CD4-positive, alpha-beta memory T cell (primary cell): ENCODE measurements at places on chromosomes 3 and 15. TPM values are rescaled to one million over a fixed set of nuclear protein-coding genes. Genes with fewer than 3 reads are reported as not detected.

The SLTM gene
- 153 TPM for total RNA-seq

The CLEC3B gene
- total RNA-seq = 1.2 TPM

The TM6SF1 gene
- 0.50 TPM for total RNA-seq

The SCAMP5 gene
- 0.33 TPM for total RNA-seq

The GATA2 gene
- total RNA-seq = not detected

The GOLGA6L7 gene
- total RNA-seq = not detected

The CRABP1 gene
- not detected for total RNA-seq

The LARP6 gene
- total RNA-seq = not detected

The SLC51B gene
- total RNA-seq = not detected

GRCh38 chr3:25945836-25946235 lies 155.9 kb downstream of the OXSM start:
- no peak for DNase-seq

- no peak for DNase-seq
Measured at GRCh38 chr15:89364341-89364740, 29.7 kb upstream of the POLG start.

DNA sequence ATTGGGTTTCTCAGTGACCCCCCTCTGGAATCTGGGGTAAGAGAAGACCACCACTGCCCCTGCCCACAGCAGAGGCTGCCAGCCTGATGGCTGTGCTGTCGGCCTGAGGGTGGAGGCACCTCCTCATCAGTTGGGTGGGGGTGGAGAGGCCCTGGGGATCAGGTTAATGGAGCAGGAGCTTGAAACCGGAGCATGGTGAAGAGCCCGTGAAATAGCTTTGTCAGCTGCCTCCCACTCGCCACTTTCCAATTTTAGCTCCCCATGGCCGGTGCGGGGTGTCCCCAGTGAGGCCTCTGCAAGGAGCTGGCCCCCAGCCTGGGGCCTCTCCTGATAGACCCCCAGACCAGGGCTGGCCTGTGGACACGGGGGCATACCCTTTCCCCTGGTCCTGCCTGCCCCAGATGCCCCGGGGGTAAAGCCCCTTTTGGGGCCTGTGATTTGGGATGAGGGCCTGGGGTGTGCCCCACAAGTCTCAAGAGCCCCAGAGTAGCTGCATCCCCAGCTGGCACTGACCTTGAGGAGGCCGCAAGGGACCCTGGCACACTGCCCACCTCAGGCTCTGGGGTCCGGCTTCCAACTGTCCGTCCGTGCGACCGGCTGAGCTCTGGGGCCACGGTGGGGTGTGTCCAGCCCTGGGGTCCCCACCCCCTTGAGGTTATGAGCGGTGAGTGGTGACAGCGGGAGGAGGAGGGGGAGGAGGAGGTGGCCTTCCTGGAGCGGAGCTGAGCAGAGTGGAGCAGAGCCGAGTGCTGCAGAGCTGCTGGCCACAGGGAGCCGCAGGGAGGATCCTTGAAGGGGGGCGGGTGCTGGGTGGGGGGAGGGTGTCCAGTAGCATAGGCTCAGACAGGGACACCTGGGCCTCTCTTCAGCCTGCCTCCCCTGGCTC lies at the start of gene HHATL:
TSS of gene HHATL (minus strand) at position 733 of the 886 bp plus-strand sequence. CDS start 1,972 bp downstream, outside the sequence.
- no peak for DNase-seq

DNA sequence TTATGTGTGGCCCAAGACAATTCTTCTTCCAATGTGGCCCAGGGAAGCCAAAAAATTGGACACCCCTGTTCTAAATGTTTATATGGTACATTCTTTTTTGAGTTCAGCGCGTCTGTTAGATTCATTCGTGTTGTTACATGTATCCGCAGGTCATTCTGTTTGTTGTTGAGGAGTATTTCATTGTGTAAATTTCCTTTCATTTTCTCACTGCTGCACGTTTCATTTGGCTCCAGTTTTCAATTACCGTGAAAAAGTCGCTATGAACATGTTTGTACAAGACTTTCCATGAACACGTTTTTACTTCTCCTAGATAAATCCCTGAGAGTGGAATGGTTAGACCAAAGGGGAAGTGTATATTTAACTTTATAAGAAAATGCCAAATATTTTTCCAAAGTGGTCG lies 7.5 kb upstream of the OPA1 start:
- no peak for DNase-seq

DNA sequence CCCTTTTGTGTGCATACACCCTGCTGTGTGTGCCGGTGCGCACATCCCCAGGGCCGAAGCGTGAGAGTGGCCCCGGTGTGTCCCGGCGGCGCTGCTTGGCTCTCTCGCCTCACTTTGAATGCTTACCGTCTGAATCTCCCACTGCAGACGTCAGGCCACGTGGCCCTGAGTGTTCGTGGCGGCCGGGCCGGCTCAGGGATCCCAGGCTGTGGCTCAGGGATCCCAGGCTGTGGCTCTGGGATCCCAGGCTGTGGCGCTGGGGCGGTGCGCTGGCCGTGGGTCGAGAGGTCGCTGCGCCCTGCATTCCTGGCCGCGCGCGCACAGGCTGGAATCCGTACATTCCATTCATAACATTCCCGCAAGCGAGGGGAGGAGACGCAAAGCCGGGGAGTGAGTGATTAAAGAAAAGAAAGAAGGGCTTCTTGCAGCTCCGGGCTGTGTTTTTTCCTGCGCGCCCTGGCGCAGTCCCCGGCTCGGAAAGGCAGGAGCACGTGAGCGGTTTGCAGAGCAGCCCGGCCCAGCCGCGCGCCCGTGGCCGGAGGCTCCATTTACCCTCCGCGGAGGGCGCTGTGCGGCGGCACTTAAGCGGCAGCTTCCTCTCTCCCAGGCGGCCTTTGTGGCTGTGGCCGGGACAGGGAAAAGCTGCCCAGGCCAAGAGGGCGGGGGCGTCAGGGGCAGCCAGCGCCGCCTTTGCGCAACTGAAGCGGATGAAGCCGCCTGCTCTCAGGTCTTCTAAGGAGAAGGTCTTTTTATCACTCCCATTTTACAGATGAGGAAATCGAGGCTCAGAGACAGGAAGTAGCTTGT lies 87.0 kb upstream of the ALDH1L1 start:
- DNase-seq = no peak

GRCh38 chr15:51004103-51004551 lies 90.6 kb downstream of the TNFAIP8L3 start:
- no peak for DNase-seq

DNA sequence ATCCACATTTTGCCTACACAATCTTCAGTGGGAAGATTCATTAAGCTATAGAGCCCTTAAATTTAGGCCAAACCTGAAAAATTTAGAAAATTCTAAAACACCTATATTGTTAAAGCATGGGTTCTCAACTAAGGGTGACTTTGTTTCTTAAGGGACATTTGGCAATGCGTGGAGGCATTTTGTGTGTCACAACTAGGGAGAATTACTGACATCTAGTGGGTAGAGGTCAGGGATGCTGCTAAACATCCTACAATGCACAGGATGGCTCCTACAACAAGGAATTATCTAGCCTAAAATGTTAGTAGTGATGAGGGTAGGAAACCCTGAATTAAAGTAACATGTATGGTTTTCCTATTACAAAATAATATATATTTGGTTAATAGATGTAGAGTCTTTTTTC lies 55.8 kb downstream of the TBC1D5 start:
- no peak for DNase-seq
